ENCODE measurements at places on chromosomes 3 and 15.

GRCh38 chr3:128277378-128278069 lies 124.2 kb downstream of the EEFSEC start:
- no peak for DNase-seq

GRCh38 chr3:12648384-12648959 lies 15.4 kb downstream of the RAF1 start:
- DNase-seq: no peak

GRCh38 chr3:47035645-47036044 lies 56.2 kb downstream of the NBEAL2 start:
- no peak for DNase-seq

DNA sequence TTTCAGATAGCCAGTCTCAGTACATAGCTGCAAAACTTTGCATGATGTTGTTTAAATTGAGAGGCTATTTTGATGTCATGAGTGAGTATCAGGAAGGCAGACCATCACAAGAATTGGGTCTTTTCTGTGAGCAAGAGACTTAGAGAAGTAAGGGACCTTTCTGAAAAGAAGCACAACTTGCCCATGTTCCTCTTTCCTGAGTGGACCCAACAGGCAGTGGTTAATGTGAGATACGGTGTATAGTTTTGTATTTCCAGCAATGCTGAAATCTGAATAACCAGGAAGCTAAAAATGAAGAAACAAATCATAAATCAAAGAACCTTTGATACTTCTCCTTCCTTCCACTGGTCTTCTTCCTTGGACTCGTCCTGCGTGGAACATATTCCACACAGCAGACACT lies 25.1 kb downstream of the MCTP2 start:
- no peak for DNase-seq

DNA sequence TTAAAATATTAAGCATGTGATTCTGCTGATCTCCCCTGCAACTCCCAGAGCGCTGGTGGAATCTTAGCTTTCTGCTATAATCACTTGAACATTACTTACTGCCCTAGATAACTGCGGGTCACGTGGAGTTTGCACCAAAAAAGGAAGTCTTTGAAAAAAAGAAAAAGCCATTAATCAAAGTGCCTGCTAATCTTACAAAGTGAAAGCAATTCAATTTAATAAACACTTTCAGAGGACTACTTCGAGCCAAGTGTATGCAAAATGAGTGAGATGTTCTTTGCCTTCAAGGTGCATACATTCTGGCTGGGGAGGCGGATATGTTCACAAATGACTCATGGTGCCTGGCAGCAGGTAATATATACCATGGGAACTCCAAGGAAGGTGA lies 109.9 kb upstream of the GAP43 start:
- peak; percentile 26 for DNase-seq

GRCh38 chr3:178847190-178847589 lies 224.4 kb downstream of the ZMAT3 start:
- DNase-seq: no peak

DNA sequence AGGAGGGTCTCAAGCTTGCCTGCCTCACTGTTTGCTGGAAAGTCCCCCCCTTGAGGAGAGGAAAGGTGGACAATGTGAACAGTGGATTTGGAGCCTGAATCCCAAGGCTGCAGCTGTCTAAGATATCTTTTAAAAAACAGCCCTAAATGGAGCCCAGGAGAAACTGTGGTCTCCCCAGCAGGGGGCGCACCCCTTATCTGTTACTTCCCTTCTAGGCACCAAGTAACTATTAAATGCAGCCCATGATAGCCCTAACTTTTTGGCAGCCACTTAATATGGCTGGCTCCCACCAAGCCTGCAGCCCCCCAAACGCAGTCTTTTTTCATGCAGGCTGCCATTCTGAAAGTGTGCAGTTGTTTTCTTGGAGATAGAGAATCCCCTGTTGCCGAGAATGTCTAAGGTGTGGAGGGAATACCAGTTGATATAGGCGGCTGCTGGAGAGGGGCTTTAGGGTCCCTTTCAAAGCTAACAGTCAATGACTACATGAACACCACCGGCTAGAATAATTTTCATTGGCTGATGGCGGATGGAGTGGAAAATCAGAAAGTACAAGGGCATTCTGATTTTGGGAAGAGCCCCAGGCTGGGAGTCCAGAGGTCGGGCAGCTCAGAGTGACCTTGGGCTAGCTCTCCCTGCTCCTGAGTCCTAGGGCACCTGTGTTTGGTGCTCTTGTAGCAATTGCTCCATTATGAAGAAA lies 1.3 kb downstream of the RHCG start:
- DNase-seq: peak; percentile 30

GRCh38 chr3:12049675-12050074 lies 45.5 kb downstream of the SYN2 start:
- DNase-seq: no peak

- no peak for DNase-seq
These were observed 15.2 kb downstream of the DIS3L start for GRCh38 chr15:66308531-66308930.

DNA sequence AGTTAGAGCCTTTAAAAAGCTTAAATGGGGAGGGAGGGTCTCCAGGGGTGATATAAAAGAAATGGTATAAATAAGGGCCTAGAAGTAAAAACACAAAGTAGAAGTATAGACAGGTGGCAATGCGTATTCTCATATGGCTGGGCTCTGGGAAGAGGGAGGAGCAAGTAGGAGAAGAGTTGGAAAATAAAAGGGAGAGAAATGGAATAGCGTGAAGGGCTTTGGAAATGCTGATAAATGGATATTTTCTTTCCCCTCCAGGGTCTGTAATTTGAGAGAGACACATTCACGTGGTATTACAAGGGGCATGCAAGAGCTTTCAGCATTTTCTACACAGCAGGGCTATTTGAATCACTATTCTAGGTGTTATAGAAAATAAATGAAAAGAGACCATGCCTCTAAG lies 313.7 kb downstream of the RYR3 start:
- no peak for DNase-seq

- no peak for DNase-seq
These were observed 204.5 kb upstream of the ST8SIA2 start for GRCh38 chr15:92189166-92189565.

GRCh38 chr3:17941766-17942165 lies 199.3 kb upstream of the TBC1D5 start:
- no peak for DNase-seq

- DNase-seq: no peak
These were observed 6.5 kb upstream of the USP3 start for GRCh38 chr15:63497642-63498467.

DNA sequence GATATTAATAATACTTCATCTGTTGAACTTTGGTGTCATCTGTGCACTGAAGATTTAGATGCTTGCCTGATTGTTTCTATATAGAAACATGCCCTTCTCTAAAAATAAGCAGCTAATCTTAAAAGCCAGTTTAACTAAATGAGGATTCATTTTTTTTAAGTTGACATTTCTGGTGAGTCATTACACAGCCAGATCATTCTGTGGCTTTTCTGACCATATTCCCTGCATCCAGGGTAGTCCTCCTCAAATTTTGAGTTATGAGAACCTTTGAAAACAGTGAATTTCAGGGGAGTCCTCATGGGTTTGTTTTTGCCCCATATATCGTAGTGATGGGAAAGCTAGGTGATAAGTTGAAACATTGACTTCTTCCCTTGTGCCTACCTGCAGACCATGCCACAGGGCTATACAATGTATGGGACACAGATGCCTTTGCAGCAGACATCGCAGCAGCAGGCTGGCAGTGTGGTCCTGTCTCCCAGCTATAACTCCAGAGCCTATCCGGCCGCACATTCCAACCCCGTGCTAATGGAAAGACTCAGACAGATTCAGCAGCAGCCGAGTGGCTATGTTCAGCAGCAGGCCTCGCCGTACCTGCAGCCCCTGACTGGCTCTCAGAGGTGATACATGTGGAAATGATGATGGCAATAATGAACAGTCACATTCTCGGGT lies 26.5 kb upstream of the P2RY12 start:
- no peak for DNase-seq

DNA sequence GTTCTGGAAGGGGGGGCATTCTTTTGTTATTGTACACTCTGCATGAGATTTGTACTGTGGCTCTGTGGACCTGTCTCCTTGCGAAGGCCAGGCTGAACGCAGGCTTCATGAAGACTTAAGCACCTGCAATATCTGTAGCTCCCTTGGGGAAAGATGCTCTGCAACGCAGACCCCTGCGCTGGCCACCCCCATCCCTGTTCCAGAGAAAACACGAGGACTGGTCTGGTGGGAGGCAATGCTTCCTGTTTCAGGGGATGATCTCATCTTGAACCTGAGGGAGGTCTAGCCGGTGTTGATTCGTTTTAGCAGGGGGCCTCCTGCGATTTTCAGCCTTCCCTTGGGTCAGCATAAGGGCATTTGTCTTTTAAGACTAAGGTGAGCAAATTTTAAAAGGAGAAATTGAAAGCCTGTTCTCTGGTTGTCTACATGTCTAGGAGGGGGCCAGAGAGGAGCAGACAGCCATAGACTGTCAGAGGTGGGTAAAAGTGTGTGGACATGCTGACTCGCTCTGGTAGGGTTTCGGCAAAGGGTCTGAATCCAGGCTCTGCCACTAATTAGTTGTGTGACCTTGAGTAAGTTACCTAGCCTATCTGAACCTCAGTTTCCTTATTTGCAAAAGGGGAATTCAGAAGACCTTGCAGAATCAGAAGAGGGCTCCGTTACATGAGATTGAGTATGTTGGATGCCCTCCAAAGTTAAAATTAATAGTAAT lies 80.9 kb upstream of the RASGRF1 start:
- DNase-seq: peak; percentile 83

GRCh38 chr15:80506286-80506893 lies 102.2 kb downstream of the ARNT2 start:
- DNase-seq: no peak

DNA sequence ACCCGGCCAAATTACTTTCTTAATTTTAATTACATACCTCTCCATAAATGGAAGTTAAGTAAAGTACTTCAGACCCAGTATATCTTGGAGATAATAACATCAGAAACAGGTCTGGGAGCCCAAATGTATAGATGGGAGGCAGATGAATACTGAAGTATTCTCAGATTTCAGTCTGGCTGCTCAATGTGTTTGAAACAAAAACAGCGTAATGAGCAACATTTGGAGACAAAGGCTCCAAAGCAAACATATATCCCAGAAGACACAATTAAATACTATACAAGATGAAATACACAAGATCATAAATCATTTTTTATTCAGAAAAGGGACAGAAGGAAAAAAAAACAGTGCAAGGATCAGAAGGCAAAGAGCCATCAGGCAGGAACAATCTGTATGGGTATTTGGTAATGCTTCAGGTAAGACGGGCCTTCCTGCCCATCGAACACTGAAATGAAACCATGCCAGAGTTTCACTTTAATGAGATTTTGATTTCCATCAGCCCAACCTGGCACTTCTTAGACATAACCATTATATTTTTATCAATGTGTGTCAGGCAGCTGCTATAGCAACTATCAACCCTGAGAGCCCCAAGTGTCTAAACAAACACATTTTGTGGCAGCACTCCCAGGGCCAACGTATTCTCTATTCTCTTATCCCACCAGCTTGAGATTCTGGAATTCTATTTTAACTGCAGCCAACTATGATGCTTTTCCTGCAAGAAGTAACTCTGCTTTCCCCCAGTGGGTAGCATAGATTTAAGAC lies 210.8 kb downstream of the STT3B start:
- DNase-seq: no peak

DNA sequence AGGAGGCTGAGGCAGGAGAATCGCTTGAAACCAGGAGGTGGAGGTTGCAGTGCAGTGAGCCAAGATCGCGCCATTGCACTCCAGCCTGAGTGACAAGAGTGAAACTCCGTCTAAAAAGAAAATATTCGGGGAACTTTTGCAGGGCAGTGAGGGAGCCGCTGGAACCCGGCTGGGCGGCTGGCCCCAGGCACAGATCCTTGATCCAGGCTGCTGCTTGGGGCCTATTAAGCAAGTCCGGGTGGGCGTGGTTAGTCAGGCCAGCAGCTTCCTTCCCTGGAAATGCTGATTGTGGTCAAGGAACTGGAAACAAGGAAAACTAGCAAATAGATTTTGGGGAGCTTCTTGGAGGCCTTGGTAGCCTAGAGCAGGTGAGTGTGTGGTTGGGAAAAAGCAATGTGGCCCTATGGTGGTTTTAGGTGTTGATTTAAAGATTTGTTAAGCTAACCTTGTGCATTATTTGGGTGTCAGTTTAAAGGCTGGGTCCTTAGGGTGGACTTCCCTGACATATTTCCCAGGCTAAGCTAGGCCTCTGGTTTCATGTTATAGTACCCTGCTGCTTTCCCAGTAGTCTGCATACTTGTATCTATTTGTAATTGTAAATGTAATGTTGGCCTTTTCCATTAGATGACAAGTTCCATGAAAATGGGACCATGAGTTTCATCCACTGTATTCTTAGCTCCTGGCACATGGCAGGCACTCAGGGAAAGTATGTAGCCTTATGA lies 17.7 kb upstream of the SNX22 start:
- no peak for DNase-seq

- no peak for DNase-seq
These were observed 37.2 kb upstream of the FHIT start for GRCh38 chr3:61288446-61288845.

DNA sequence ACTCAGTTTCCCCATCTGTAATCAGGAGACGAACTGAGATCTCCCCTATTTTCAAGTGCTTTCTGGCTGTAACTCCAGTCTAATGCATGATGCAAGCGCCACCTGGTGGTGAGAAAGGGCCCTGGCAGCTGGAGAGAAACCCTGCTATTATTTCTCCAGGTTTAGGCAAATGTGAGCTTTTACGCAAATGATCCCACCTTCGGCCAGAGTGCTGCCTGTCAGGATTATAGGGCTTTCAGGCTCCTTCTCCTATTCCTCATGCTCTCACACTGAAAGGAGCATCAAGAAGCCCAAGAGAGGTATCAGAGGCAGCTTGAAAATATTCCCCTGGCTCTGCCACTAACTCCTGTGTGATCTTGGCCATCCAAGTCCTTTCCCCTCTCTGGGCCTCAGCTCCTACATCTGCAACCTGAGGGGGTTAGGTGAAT lies 93.9 kb upstream of the RASGRF1 start:
- peak; percentile 80 for DNase-seq

DNA sequence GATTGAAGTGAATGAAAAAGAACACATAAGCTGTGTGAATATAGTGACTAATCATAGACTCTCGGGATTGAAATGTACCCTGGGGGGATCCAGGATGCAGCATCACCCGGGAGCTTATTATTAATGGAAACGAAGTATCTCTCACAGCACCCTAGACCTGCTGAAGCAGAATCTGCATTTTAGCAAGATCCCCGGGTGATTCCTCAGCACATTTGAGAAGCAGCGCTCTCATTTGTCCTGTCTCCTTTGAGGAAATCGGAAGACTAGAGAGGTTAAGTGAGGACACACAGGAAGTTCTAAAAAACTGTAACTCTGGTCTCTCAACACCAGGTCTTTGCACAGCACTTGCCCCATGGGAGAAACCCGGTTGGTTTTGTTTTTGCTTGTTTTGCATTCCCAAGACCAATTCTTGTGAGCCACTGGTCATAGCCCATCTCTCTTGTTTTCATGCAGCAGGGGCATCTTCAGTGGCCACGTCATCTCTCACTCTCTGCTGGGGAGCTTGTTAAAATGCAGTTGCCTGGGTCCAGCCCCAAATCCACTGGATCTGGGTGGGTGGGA lies 30.2 kb downstream of the ZNF710 start:
- DNase-seq: peak; percentile 53

GRCh38 chr3:183984127-183984740 lies 33.5 kb downstream of the ABCC5 start:
- no peak for DNase-seq

Measured in mesendoderm (in vitro differentiated cells).